ENCODE measurements at places on chromosomes 7 and 10.

DNA sequence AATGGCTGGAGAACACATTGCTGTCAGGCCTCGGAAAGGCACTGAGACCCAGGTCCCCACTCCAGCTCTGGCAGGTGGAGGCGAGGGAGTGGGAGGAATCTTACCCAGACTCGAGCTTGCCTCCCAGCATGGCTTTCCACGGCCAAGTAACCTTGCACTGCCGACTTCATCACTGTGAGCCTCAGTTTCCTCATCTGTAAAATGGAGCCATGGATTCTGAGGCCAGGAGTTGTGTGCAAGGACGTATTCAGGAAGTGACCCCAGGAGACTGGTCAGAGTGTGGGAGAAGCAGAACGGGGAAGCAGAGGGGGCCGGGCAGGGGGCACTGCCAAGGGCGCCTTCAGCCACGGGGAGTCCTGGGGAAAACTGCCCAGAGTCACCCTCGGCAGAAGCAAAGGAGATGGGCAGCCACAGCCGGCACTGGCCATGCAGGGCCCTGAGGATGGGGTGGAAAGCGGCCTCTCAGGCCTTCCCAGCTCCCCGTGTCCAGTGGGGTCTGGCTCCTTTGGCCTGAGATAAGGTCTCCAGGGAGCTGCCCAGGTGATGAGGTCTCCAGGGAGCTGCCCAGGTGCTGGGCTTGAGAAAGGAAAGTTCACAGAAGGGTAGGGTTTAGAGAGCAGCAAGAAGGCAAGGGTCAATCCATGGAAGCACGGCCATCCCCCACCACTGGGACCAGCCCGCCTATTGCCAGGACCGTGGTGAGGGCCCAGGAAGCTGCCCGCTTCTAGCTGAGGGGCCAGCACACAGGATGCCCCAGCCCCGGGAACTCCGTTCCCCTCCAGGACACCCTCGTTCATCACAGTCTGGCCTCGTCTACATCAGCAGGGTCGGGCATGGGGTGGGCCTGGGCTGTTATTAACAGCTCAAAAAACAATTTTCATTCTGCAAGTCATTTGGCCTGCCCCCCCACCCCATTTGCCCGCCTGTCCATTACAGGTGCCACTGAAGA lies 34.3 kb upstream of the EN2 start:
- DNase-seq = no peak

DNA sequence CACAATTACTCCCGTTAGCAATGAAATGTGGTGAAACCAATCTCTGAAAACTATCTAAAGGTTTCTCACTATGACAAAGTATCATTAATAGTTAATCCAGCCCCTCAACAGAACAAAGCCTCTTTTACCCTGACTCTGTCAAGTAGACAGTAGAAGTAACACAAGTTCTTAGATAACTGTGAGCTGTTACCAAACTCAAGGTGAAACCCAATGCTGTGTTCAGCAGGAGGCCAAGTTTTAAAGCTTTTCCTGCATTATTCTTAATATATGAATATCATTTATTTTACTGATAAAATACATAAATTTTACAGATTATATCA lies 109.1 kb downstream of the SRPK2 start:
- DNase-seq = no peak

GRCh38 chr7:131861620-131862346 lies 305.4 kb upstream of the PODXL start:
- no peak for DNase-seq

DNA sequence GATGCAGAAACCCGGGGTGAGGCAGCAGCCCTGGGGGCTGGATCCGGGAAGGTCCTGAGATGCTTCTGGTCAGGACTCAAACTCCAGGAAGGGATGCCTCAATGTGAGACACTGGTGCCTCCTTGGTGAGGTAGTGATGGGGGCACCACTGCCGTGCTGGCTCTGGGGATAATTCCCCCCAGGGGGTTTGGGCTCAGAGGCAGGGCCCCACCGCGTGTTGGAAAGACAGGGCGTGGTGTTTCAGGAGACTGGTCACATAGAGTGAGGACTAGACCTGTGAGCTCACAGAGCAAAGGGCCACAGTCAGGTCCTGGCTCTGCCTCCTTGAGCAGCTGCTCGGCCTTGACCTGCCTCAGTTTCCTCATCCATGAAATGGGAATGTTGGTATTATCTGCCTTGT lies 361.9 kb downstream of the GLRX3 start:
- no peak for DNase-seq

GRCh38 chr10:106360870-106361269 lies 803.6 kb downstream of the SORCS1 start:
- DNase-seq = no peak

GRCh38 chr10:132974886-132975830 lies 32.8 kb upstream of the CFAP46 start:
- DNase-seq = no peak

DNA sequence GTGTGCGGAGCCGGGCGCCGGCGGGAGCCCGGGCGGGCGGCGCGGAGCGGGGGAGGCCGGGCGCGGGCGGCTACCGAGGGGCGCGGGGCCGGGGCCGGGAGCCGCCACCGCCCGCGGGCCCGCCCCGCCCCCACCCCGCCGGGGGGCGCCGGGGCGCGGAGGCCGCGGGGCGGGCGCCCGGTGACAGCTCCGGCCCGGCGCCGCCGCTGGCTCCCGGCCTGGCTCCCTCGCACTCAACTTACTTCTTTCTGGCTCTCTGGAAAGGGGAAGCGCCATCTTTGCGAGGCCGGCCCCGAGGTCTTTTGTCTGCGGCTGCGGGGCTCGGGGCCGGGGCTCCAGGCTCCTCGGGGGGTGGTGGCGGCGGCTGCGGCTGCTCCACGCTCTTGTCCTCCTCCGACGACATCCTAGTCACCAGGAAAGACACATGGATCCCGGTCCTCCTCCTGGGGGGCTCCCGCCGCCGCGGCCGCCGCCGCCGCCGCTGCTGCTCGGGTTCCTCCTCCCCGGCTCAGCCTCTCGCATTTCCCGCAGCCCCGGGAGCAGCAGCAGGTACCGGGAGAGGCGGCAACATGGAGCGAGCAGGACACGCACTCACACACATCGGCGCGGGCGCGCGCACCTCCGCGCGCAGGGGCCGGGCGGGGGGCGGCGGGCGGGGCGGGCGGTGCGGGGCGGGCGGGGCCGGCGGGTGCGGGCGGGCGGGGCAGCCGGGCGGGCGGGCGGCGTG lies at the start of gene KMT2C:
TSS of gene KMT2C (minus strand) at position 620 of the 727 bp plus-strand sequence. CDS start at position 403, 217 bp downstream.
- DNase-seq = peak; percentile 75

GRCh38 chr10:103765168-103765567 lies 90.2 kb downstream of the SH3PXD2A start:
- DNase-seq = no peak

DNA sequence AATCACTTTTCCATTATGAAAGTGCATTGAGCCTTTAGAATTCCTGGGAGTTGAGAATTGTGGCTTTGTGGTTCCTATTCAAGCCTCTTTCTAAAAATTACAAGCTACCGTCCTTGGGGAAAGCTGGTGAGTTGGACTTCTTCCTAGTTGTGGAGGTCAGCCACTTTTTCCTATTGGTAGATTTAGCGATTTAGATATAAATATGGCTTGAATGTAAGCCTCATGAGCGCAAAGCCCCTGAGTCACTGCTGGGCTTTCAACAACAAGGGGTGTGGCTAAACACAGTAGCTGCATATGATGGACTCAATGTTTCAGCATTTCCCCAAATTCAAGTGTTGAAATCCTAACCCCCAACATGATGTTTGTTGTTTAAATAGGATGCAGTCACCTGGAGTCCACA lies 150.0 kb upstream of the IGFBP3 start:
- no peak for DNase-seq

DNA sequence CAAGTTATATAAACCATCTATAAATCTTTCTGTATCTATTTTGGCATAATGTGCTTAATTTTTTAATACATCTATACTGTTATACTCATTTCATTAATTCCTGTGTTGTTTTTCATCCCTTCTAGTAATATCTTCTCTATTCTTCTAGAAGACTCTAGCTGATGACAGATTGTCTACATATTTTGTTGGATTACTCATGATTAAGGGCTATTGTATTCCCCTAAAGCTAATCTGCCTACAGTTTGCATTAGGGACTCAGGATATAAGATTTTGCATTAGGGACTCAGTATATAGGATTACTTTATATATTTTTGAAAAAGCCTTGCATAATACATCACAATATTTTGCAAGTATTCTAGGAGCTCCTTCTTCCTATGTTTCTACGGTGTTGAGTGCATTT lies 8.3 kb upstream of the SEMA3A start:
- DNase-seq = no peak

GRCh38 chr10:131882590-131883451 lies 18.0 kb upstream of the PPP2R2D start:
- no peak for DNase-seq

DNA sequence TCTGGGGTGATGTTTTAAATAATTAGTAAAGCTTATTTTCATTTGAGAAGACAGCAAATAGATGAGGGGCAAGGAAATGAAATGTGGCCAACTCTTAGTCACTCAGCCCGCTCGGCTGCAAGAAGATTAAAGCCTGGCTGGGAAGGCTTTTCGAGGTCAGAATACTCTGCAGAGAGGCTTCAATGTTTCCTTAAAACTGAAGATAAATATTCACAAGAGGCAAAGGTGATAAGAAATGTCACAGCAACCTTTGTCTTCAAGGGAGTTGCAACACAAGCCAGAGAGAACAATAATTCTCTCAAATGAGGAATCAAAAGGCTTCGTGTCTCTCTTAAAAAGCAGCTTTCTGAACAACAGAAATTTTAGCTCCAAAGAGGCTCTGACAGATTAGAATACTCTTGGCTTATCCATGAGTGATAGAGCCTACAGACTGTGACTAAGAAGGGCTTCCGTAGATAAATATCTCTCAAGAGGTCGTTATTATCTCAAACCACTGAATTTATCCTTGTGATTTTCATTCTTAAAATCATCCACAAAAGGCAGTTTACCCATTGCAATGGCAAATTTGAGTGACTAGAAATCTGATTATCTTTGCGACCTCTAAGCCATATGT lies 92.5 kb downstream of the KLF6 start:
- no peak for DNase-seq

- DNase-seq = no peak
These were observed 16.8 kb upstream of the DLG5 start for GRCh38 chr10:77943121-77943901.

DNA sequence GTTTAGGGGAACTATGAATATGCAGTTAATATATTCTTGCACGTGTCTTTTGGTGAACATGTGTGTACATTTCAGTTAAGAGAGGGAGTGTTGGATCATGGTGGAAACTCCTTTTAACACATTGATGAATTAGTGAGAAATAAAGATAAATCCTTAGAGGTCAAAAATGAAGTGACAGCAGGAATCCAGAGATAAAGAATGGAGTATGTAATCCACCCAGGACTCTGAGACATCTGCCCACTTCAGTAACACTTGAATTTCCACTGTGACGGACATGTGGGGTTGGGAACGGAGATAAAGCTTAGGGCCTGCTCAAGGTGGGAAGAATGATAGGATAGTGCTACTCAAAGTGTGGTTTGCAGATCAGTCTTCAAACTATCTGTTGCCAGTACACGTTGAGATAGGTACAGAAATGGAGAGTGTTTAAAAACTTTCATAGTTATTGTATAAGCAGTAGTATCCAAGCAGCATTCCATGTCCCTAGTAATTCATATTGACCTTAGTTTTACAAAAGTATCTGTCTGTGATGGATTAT lies 6.6 kb upstream of the RELN start:
- DNase-seq = no peak

GRCh38 chr10:113603057-113603777 lies 50.4 kb downstream of the HABP2 start:
- DNase-seq = no peak

DNA sequence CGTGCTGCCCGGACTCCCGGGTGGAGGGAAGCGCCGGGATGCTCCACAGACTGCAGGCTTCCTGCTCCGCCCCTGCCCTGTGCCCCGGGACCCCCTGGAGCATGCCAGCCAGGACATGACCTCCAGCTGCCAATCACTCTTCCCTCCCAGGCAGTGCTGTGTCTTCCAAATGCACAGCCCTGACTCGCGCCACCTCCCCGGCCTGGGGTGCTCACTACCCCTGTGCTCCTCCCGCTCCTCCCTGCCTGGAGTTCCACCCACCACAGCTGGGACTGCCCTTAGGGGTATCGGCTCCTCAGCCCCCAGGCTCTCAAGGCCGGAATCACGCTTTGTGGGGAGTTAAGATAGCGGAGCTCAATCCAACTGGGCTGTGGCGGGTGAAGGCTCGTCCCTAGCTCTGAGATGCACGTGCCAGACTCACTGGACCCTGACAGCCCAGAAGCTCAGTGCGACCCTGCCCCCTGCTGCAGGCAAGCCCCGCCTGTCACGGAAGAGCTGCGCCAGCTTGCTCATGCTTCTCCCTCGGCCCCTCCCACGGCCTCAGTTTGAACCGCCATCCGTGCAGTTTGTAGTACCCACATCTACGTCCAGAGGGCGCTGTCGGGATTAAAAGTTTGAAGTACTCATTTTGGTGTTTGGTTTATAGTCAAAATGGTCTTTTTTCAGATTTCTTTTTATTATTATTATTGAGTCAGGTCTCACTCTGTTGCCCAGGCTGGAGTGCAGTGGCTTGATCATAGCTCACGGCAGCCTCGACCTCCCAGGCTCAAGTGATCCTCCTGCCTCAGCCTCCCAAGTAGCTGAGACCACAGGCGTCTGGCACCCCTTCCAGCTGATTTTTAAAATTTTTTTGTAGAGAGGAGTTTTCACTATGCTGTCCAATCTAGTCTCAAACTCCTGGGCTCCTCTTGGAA lies 142.5 kb upstream of the TCERG1L start:
- no peak for DNase-seq

DNA sequence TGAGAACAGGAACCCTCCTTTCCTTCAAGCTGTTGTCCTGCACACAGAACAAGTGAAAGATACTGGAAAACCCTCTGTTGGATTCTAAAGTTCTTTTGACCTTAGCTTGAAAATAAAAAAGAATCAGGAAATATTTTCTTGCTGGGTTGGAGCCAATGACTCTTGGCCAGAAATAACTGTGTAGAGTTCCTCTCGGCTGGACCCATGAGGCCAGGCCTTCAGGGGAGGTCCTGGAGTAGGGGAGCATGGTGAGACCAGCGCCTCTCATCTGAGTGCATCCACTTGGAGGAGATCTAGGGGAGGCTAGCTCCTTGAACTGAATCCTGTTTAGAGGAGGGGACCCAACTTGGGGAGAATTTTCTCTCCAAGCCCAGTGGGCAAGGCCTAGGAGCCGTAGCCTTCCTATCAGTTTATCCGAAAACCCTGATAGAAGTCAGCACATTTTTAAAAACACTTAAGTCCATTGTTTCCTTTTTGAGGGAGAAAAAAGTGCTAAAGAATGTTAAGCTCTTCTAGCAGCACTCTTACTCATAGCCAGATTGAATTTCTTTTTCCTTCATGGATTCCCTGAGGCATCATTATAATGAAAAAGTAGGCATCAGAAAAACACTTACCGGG lies 635.7 kb upstream of the ANKRD30A start:
- DNase-seq = no peak

- DNase-seq = no peak
These were observed 796 bp downstream of the CDK14 start for GRCh38 chr7:90596671-90597562.

DNA sequence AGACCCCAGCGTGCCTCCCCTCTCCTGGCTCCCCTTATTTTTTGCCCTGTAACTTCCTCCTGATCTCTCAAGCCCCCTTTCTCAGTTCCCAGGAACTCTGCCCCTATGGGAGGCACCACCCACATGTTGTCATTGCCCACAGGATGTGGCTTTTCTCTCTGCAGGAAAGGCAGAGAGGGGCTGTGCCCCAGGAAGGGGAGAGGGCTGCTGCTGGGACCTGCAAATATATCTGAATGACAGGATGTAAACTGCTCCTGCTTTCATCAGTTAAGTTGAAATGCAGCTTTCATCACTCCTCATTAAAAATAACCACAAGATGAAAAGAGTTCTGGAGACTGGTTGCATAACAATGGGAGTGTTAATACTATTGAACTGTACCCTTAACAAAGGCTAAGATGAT lies 103.3 kb downstream of the CLEC2L start:
- DNase-seq = no peak

GRCh38 chr10:74145133-74145532 lies 5.5 kb downstream of the AP3M1 start:
- DNase-seq = no peak

Data from ascending aorta (tissue), 2 donors.